ENCODE measurements at places on chromosomes 6 and 20.

DNA sequence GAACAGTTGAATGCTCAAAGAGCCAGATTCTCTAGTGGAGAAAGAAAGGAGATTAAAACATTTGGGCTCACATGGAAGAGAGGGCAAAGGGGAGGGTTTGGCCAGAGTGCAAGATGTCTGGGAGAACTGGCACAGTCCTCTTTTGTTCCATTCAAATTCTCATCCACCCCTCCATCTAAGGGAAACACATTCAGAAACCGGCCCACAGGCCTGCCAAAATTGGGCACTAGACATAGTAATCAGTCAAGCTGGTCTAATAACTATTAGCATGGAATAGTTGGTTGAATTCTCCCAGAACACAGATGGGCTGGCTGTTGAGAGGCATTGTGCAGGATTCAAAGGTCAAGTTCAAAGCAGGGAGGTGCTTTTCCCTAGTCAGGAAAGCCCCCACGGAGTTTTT, 341.4 kb upstream of the IRAK1BP1 start:
- DNase-seq, result no peak

- no peak for DNase-seq
Measured at GRCh38 chr6:21461844-21462518, 131.6 kb upstream of the SOX4 start.

DNA sequence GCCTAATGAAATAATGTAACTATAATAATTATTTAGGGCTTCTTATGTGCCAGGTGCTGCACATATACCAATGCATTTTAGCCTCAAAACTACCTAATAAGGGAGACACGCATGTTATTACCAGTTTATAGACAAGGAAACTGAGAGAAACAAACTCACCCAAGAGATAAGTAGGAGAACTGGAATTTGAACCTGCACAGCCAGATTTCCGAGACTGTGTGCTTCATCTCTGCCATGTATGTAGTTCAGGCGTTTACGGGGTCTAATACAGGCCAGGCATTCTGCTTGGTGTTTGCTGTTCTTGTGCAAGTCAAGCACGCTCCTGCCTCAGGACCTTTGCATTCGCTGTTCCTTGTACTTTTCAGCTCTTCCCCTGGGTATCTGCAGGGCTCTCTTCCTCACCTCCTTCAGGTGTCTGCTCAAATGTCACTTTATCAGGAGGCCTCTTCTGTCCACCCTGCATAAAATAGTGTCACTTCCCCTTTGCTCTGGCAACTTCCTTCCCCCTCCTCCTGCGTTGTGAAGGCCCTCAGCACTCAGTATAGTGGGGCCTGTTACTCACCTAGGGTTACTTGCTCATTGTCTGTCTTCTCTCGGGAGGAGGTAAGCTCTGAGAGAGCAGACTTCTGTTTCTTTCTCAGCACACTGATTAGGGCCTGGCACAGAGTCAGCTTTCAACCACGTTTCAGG, 6.1 kb upstream of the NSFL1C start:
- DNase-seq, result no peak

- no peak for DNase-seq
Measured at GRCh38 chr6:107719160-107719559, 105.0 kb downstream of the SCML4 start.

DNA sequence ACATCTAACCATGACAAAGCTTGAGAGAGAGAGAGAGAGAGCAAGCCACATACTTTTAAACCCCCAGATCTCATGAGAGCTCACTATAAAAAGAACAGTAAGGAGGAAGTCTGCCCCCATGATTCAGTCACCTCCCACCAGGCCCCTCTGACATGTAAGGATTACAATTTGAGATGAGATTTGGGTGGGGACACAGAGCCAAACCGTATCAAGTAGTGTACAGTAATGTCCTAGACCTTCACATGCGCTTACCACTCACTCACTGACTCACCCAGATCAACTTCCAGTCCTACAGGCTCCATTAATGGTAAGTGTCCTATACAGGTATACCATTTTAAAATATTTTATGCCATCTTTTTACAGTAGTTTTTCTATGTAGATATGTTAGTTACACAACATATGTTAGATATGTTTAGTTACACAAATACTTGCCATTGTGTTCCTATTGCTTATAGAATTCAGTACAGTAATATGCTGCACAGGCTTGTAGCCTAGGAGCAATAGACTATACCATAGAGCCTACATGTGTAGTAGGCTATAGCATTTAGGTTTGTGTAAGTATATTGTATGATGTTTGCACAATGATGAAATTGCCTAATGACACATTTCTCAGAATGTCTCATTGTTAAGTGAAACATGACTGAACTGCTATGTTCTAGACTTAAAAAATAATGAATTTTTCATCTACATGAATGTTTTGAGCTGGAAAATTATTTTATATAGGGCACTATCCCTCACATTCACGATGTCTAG, 11.7 kb downstream of the TSPYL1 start:
- no peak for DNase-seq

GRCh38 chr6:160462551-160463109, 114.5 kb downstream of the SLC22A3 start:
- DNase-seq, result no peak

- DNase-seq, result no peak
Measured at GRCh38 chr6:166463359-166464067, 80.8 kb upstream of the MPC1 start.

DNA sequence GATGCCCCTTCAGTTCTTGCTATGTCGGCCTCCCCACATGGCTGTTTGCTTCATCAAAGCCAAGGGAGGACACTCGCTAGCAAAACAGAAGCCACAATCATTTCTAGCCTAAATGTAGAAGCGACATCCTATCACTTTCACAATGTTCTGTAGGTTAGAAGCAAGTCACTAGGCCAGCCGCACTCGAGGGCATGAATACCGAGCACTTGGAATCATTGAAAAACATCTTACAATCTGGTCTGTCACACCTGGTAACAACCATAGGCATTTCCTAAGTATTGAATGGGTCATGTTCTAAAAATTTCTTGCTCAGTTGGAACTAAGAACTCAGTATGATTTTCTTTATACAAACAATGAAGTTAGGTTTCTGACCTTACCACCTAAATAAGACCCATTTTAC, 192.3 kb downstream of the AIG1 start:
- DNase-seq, result no peak

DNA sequence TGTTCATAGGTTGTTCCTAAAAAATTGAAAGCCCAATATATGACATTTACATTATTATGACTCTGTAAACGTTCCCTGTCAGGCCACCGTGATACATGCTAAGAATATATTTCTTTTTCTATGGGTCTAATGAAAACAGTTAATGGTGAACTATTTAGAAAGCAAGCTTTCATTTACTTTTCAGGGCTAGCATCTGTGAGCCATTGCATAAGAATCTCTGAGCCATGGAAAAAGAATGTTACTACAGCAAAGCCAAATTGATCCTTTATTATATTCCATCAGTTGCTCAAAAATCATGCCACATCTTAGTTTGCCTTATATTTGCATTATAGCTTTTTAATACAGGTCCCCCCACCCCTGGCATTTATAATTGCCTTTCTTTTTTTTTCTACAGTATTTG, 275.5 kb downstream of the ZFAND3 start:
- DNase-seq, result no peak

- DNase-seq, result peak; percentile 16
Measured at GRCh38 chr20:46400828-46401477, 5.5 kb downstream of the ELMO2 start.

DNA sequence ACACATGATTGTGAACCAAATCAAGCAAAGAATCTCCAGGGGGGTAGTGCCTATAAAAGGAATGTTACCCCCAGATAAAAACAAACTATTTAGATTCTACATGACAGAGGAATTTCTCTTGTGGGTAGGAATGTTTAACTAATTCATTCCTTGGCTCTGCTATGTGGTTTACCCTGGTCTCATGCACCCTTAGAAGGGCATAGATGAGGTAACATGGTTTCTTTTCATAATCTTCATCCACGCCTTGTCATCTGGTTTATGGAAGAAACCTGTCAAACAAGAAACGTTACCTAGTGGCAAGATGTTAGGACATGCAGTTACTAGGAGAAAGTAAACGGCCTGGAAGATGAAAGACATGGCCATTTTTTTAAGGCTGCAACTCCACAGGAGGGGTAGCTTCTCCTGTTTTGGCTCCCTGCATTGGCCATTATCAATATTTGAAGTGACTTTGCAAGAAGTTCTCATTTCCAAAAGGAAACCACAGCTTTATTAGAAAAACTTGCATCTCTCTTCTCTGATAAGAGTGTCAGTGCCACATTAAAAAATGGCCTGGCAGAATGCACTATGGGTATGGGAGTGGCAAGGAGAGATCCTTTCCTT, 45.5 kb downstream of the STX11 start:
- no peak for DNase-seq

- DNase-seq, result no peak
Measured at GRCh38 chr6:127886603-127887002, 14.3 kb downstream of the THEMIS start.

GRCh38 chr6:101747716-101748115, 354.2 kb downstream of the GRIK2 start:
- no peak for DNase-seq

DNA sequence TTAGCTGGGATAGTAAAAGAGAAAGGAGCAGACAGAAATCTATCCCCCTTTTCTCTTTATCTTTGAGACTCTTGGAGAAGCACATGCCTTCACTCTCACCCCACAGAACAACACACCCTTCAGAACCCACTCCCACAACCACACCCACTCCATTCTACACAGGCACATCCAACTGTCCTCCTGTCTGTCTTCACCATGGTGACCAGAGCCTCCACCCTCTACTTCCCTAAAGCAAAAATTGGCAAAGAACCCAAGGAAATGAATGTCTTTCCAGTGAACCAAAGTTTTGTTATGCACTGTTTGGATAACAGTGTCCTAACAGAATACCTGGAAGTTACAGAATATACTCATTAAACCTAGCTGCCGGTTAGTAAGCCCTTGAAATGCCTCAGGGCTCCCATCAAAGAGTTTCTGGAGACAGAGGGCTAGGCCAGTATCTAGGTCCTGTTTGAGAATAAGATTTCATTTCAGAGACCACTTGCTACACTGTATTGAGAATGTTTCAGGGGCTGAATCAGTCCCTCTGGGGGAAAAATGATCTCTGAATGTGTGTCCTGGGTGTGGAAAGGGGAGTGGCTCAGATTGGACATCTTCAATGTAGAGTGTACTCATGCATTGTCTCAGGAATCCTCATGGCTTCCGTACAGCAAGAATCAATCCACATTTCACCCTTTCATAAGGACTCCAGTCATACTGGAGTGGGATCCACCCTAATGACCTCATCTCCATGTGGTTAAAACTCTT, 101.1 kb downstream of the LY86 start:
- no peak for DNase-seq

GRCh38 chr6:150753371-150754064, 112.0 kb upstream of the MTHFD1L start:
- no peak for DNase-seq

DNA sequence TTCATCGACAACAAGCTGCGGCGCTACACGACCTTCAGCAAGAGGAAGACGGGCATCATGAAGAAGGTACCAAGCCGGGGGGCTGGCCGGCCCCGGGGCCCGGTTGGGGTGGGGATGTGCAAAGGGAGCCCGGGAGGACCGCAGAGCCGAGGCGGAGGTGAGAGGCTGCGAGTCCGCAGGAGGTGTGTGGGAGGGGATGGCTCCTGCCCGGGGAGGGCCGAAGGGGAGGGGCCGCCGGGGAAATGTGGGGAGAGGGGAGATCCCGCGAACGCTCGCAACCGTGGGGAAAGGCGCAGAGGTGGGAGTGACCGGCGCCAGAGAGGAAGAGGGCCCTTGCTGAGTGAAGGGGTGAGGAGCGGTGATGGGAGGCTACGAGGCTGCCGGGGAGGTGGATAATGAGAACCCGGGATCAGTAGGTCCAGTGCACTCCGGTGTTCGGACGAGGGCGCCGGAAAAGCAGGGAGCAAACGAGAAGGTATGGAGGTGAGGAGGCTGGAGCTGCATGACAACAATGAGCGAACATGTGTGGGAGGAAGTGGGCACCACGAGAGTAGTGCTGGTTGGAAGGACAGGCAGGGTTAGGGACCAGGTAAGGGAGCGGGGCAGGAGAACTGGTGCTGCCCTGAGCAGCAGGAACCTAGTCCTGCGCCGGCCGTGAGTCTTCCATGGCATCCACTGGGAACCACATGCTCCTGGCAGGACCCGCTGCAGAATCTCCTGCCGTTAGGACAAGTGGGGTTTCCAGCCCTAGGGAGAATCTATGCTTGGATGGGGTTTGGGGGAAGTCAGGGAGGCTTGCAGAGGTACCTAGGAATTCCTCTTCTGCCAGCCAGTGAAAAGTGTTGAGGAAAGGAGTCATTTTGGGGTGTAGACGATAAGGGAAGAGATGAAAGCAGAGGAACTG, 1.3 kb downstream of the SRF start:
- peak; percentile 17 for DNase-seq

DNA sequence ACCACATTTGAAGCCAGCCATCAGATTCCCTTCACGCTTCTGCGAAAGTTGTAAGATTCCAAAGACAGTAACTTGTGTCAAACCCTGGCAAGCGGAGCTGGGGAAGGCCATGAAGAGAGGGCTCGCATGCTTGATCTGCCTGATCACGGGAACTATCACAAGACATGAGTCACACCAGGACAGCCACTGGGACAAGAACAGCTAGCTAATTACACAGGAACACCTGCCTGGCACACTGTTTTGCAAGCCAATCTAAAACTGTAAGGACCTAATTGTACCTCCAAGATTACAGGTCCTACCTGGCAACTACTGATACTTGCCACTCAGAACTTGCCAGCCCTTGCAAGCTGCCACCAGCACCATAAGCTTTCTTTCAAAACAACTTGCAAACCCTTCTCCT, 289.3 kb downstream of the KIF16B start:
- DNase-seq, result no peak

DNA sequence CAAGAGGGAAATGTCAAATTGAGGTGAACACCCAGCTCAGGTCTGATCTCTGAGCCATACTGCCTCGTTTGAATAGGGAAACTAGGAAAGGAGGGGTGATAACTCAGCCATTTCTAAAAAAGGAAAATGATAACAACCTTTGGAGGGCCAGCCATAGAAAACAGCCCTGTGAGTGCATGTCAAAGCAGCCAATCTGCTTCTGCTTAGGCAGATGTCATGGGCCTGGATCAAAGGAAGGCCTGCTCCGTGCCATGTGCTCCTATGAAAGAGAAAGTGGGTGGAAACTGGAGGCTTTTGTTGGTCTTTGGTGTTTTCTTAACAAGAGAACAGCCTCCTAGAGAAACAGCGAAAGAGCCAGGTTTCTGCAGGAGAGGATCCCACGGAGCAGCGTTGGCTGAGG, 428.0 kb downstream of the DHX35 start:
- no peak for DNase-seq

GRCh38 chr6:109347779-109348178, 34.5 kb downstream of the CD164 start:
- no peak for DNase-seq

DNA sequence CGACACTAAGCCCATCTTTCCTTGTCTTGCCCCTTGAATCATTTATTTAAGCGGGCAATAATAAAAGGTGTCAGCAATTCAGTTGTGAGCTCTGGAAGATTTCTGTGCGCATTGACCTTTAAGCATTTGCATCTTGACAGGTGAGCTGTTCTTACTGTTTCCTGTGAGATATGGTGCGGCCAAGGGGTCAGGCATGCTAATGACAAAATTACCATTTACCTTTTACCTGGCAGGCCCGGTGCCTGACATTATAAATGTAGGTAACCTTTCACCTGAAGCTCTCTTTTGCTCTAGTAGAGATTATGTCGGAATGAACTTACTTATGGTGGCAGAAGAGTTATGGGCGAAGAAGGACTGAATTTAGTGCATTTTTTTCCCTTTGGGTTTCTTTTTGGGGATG, 89.3 kb upstream of the EEF1E1 start:
- DNase-seq, result no peak

Data from activated CD4-positive, alpha-beta T cell treated with anti-CD3 and anti-CD28 coated beads, Interleukin-2, amount 50 U/mL, for 24 hours (primary cell).